ENCODE measurements at places on chromosomes 2 and 18.

GRCh38 chr2:212811036-212811805 is 272.6 kb upstream of the ERBB4 start:
- no peak for DNase-seq

DNA sequence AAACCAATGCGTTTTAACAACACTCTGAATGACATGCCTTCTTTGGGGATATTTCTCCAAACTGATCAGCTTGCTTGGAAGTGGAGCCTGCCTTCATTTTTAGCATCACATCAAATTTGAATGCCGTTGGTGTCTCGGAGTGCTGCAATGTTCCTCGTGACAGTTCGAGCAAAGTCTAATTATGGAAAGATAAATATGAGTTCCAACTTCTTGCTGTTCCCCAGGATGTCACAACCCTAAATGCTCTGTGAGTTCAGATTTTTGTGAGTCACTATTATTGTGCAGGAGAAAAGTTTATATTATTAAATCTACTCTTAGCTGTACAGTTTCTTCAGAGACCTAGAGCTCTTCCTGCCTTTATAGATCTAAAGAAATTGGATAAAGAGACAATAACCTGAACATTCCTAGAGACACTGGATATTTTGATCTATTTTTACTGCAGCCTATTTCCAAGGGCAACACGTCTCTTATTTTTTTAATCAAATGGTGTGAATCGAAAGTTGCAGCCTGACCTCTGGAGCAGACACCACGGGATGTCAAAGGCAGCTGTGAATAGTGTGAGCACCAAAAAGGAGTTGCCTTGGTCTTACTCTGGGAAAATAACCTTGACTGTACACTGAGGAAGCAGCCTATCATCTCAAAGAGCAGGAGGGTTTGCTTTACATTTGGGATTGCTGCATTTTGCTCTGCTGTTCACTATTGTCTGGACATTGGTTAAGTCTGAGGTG is 330.1 kb downstream of the TDRD15 start:
- DNase-seq, result no peak

DNA sequence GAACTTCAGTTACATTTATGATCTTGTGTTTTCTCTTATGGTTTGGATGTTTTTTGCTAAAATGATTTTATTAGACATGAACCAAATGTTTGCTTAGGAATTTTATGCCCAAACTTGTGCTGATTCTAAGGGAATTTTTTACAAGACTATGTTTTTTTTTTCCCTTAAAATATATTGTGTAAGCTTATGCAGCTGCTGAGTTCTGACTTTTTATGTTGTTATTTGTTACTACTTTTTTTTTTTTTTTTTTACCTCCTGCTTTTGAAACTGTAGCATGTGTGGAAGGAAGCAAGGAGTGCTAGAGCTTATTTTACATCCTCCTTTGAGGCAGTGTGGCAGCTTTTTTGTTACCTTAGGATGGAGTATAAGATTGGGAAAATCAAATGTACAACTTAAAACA is 6.0 kb upstream of the DNAH7 start:
- no peak for DNase-seq

DNA sequence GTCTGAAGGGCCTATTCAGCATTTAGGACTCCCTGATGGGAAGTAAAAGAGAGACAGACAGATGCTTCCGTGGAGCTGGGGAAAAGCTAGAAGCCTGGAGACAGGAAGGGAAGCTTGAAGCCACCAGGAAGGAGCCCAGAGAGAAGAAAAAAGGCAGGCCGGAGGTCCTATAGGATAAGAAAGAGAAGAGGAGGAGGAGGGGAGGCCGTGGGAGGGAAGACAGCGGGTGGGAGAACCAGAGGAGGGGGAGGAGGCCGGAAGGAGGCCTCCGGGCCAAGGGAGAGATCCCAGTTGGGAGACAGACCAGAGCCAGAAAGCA is 107.1 kb upstream of the PKDCC start:
- no peak for DNase-seq

- DNase-seq, result no peak
Measured at GRCh38 chr2:174702541-174702940, 61.7 kb downstream of the CHRNA1 start.

All from GOT3 (cell line).